ENCODE measurements at places on chromosomes 16 and 17.

DNA sequence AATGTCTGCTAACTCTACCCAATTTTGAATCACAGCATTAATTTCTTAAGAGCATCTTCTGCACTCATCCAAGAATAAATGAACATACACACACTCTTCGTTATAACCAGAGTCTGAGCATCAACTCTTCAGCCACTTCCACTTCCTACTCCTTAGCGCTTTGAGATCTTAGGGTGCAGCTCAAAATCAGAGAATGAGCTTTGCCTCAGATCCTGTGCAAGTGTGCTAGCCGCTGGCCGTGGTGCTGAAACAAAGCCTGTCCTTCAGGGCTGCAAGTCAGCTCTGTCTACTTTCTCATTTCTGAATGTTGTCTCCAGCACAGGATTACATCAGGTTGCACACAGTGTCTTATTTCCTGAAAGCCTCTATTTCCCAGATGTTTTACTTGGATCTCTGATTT lies 165.4 kb downstream of the AIPL1 start:
- DNase-seq = peak; percentile 25

DNA sequence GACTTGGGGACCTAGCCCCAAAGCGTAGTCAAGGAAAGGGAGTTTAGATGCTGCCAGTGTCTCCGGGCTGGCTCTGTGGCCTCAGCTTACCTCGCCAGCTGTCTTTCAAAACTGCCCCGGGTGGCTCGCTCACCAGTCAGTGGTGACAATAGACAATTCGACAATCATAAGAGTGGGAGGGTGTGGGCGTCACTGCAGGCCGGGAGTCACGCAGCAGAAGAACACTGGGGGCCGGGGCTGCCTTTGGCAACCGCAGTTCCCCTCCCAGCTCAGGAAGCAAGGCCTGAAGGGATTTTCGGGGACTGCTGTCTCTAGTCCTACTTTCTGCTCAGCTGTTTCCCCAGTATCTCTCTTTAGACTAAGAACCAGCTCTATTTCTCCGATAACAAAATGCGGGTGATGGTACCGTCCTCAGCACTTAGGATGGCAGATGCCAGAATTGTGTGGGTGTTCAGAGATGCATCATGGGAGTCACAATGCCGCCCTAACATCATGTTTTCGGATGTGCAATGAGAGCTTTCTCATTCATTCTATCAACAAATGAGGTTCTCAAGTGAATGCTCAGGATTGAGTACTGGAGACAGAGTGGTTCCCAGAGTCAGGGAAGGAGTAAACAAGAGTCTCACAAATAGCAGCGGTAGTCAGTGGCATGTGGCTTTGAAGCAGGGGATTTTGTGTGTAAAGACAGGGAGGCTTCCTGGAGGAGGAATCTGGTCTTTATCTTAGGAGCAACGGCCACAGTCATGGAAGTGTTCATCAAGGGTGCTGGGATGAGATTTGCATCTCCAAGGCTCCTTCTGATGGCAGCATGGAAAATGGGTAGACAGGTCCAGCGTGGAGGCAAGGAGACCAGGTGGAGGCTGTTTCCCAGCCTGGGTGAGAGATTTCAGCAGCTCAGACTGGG lies 93.1 kb downstream of the ZDHHC7 start:
- no peak for DNase-seq

GRCh38 chr17:12730421-12730820 lies 58.9 kb upstream of the ARHGAP44 start:
- DNase-seq = no peak

DNA sequence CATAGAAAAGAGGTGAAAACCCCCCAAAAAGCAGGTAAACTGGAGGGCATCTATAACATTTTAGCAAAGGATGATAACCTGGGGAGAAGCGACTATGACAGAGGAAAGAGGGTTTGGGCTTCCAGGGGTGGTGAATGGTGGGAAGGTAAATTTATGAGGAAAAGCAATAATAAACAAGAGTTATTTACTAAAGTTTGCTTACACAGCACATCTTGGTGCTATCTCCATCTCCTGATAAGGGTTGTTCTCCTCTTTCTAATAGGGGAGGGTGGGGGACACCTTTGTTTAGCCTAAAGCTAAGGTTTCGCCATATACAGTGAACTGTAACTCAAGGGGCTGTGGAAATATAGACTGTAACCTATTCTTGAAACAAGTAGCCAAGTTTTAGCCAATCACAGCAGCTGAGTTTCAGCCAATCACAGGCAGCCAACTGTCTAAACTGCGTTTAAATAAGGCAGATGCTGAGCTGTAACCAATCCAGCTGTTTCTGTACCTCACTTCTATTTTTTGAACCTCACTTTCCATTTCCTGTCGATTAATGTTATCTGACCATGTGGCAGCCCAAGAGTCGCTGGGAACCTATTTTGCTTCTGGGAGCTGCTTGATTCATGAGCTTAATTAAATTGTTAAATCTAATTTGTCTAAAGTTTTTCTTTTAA lies 191.8 kb downstream of the MAP2K6 start:
- DNase-seq = no peak

GRCh38 chr16:87829622-87829980 lies 39.7 kb downstream of the SLC7A5 start:
- DNase-seq = no peak

DNA sequence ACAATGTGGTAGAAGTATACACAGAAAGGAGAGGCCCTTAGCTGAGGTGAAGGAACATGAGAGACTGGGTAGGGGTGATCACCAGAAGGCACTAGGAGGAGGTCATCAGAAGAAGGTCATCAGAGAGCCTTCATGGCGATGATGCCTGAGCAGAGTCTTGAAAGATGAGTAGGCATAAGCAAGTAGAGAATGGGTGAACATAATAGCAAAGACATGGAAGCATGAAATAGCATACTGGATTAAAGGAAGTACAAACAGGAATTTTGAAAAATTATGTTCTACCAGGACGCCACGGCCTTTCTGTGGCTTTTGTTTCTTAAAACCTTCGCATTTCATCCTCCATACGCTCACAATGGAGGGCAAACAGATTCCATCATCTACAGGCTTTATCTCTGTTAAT lies 2.9 kb downstream of the IKZF3 start:
- DNase-seq = no peak

DNA sequence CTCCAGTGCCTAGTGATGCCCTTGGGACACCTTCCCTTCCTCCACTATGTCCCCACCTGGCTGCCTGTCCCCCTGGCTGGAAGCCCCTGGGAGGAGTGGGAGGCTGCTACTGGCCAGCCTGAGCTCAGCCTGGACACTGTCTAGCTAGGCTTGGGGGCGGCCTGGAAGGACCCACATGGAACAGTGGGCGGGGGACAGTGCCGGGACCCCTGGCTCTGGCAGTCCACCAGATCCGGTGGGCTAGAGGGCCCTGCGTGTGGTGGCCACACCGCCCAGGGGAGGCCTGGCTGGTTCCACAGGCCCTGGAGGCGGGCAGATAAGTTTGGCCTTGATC lies 388.0 kb upstream of the TNRC6C start:
- no peak for DNase-seq

DNA sequence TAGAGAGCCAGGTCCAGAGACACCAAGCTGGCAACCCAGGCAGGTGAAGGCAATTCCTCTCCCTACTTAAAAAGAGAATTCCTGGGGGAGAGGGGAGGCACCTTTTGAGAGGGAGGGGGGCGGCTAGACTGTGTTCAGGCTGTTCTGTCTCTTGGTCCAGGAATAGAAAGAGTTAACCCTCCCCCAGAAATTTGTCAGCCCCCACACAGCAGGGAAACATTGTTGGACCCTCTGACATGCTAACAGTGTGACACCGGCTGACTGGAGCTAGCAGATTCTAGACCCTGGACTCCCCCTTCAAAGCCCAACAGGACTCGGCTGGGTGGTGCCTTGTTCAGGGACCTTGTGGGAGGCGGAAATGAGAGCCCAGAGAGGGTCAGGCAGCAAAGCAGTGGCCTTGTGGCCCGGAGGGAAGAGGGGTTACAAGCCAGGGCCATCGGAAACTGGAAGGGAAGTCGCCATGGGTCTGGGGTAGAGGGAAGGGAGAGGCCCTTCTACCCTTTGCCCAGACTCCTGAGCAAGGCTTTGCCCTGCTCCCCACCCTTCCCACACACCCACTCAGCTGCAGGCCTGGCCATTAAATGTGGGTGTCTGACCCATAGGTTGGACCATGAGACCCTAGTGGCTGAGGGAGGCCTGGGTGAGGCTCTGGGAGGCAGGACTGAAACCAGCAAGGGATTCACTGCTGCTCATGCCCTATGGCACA lies 44.6 kb downstream of the RAI1 start:
- no peak for DNase-seq

GRCh38 chr16:81279392-81279791 lies 35.4 kb upstream of the GAN start:
- peak; percentile 6 for DNase-seq

DNA sequence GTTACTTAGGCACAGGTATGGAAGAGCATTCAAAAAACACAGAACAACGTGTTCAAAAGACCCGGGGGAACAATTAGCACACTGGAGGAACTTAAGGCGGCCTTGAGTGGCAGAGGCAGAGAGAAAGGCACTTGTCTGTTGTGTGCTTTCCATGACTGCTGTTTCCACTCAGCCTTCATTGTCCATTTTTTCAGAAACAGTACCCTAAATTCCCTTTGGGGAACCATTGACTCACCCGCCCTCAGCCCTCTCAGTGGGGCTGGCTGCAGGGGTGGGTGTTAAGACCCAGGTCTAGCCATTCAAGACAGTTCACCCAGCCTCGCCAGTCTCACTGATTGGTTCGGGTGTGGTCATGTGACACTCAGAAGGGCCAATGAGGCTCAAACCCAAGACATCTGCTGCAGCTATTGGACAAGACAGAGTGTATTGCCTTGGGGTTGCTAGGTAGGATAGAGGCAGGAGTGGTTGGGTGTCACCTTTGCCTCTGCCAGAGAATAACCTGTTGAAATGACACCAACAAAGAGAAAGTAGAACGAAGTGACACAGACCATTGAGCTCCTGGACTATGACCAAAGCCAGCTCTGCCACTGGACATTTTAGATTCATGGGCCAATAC lies 19.6 kb upstream of the CEP20 start:
- DNase-seq = peak; percentile 95

DNA sequence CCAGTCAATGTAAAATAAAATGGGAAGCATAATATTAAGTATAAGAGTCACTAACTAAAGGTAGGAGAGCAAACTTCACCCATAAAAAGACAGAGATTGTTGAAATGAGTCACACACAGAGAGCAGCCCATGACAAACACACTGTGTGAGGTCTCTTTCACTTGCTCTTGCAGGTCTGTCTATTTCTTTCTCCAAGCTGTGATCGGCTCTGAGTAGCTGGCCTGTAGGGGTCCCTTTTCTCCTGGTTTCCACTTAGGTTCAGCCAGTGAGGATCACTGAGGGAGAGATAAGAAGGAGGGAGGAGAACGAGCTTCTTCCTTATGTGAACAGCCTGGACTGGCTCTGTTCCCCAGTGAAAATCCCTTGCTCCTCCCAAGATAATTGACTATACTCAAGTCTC lies 133.7 kb upstream of the HS3ST3A1 start:
- DNase-seq = peak; percentile 26

GRCh38 chr17:37234106-37234505 lies 141.7 kb upstream of the C17orf78 start:
- DNase-seq = no peak

GRCh38 chr17:9203771-9204425 lies 182.6 kb downstream of the NTN1 start:
- no peak for DNase-seq

- no peak for DNase-seq
Observed at GRCh38 chr16:2711370-2712062, 8.5 kb downstream of the PRSS27 start.

DNA sequence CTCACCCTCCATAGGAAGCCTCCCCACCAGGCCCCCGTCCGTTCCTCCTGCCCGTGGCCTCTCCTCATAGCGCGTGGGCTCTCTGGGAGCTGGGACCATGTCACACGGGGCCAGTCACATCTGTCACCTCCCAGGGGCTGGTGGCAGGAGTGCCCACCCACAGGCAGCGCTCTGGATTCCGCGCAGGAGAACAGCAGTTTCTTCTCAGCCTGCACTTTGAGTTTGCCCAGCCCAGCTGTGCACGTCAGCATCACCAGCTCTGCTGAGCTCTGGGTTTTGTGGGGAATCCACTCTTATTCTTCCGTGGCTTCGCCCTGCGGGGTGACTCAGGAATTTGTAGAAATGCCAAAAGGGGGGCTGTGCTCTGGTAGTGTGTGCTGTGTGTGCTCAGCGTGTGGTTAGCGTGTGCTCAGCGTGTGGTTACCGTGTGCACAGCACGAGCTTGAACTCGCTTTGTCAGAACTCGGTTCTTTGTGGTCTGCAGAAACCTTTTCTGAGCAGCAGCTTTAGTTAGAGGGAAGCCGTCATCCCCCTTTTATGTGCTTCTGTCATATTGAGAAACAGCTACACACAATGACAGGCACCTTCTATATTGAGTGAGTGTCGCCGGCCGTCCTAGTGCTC lies 3.2 kb downstream of the ACSF3 start:
- DNase-seq = no peak

DNA sequence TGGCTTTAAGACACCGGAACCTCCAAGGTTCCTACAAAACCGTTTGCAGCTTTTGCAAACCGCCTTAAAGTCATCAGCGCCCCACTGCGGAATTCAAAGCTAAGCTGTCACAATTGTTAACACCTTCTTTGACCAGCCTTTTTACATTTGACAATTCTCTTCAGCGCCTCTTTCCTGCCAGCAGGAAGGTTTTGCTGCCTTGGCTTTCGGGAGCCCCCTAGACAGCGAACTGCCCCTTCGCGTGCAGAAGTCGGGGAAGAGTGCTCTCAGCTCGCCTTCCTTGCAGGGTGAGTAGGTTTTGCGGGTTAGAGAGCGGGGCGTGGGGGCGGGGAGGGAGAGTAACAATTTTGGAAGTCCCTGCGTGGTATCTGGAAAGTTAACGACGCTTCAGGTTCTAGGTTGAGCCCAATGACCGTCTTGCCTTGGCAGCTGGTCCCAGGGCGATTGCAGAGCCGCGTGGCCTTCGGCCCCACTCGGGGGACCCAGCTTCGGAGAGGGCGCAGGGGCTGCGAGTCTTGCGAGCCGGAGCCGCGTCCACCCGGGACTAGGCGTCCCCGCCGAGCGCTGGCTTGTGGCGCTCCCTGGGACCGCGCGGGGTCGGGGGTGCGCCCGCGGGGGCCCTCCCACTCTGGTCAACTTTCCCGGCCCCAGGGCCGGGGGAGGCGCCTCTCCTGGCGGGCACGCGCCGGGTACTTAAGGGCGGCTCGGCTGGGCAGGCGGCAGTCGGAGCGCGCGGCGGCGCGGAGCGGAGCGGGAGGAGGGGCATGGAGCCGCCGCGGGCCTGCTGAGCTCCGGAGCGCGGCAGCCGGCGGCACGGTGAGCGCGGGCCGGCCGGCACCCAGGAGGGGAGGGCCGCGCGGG lies at the start of gene HAS3:
TSS of gene HAS3 (plus strand) at position 153 of the 861 bp plus-strand sequence. CDS start 3,743 bp downstream, outside the sequence.
- DNase-seq = peak; percentile 50

- DNase-seq = no peak
Observed at GRCh38 chr16:11252482-11252931, 3.5 kb downstream of the SOCS1 start.

All from SK-MEL-5 (cell line).